Stimulated activated CD8-positive, alpha-beta memory T cell treated with anti-CD3 and anti-CD28 coated beads, Interleukin-15, amount 100 ng/mL, for 24 hours (primary cell): ENCODE measurements at places on chromosomes 2 and 18.

- DNase-seq, result no peak
Observed at GRCh38 chr18:52340406-52341102, 557 bp downstream of the DCC start.

- no peak for DNase-seq
Observed at GRCh38 chr2:171794918-171795317, 99.1 kb downstream of the SLC25A12 start.

- DNase-seq, result no peak
Observed at GRCh38 chr2:131058920-131059319, 34.3 kb downstream of the FAM168B start.

DNA sequence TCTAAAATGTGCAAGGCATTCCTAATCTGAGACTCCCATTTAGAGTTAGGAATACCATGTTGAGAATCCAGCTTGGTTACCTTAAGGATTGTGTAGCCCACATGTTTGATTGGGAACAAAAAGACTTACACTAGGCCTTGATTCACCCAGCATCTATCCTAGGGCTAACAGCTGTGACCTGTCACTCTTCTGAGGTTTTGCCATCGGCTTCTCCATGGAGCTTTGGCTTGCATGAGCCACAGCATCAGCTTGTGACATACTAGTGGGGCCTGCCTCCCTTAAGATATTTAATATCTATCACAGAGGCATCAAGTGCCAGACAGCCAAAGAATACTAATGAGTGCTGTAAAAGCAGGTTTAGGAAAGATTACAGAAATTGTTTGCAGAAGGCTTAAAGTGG, 241.3 kb upstream of the UBE2E3 start:
- DNase-seq, result no peak

DNA sequence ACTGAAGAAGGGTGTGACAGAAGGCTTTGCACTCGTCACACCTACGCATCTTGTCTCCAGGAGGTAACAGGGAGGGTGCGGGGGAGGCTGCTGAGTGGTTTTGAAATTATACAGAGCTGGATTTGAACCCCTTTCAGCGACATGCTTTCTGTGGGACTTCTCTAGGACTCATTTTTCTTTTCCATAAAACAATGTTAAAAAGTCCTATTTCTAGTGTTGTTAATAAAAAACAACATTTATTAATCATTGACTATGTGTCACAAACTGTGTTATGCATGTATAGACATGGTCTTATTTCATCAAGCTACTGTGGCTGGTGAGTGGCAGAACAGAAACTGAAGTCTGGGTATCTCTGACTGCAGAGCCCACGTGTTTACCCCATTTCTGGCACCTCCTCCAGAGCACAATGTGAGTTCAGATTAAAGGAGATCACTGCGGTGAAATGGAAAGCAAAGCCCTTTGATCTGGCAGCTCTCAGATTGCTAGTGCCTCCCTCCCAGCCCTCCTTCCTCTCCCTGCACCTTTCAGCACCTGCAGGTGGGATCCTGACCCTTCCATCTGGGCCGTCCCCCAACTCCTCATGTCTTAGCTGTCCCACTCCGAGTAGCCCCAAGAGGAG, 315.5 kb upstream of the MYT1L start:
- no peak for DNase-seq

DNA sequence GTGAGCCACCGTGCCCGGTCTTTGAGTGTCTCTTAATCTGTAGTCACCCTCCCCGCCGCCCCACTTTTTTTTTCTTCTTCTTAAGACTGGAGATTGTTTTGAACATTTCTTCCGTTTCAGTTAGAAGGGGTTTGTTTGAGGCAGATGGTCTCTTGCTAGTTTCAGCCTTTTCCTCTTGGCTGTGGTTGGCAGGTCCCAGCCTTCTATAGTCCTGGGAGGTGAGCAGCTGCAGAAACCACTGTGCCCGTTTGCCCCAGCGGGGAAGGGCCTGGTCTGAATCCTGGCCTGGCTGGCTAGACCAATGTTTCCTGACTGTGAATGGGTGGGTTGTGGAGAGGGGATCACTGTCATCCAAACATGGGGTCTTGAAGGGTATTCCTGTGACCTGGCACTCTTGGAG, 30.1 kb upstream of the MCFD2 start:
- DNase-seq, result no peak
